ENCODE measurements at places on chromosomes 6 and 20.

GRCh38 chr6:135182071-135183001 is 1.2 kb downstream of the MYB start:
- peak; percentile 10 for DNase-seq

- DNase-seq, result no peak
These were observed 154.2 kb upstream of the MLN start for GRCh38 chr6:33957892-33958525.

DNA sequence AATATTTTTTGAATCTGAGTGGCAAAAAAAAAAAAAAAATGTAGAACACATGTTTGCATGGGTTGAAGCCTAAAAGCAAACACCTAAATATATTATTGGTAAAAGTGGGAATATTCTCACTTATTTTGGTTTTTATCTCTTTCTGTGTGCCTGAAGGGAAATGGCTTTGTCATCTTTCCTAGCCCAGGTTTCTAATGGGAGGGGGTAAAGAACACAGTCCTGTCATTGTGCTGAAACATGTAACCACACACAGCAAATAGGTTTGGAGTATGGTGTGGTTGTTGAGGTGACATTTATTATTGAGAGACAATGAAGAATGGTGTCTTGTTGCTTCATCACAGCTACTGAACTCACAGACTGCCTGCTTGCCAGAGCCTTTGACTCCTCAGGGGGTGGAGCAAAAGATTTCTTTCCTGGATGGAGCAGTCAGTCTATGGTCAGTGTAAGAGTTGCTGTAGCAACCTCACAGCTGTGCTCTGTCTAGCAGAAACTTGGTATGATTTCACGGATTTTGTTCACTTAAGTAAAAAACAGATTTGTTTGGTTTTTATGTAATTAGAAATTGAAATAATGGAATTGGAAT is 70.2 kb downstream of the CEP57L1 start:
- no peak for DNase-seq

DNA sequence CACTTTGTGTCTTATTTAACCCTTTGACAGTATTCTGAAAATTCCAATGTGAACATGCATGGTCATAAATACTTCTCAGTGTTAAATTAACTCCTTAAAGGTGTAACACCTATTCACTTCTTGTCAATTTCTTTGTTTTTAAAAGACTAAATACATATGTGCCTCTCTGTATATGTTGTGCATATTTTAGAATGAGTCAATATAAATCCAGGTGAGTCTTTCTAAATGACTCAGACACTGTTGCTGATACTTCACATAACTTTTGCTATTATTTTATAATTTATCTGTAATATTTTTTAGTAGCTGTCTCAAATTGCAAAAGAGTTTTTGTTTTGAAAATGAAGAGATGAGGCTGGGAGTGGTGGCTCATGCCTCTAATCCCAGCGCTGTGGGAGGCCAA is 36.0 kb downstream of the TIAM2 start:
- DNase-seq, result no peak

GRCh38 chr6:88619951-88620350 is 343.5 kb downstream of the RNGTT start:
- DNase-seq, result no peak

GRCh38 chr6:142943711-142944123 is 1.3 kb downstream of the HIVEP2 start:
- peak; percentile 39 for DNase-seq

GRCh38 chr20:41006126-41006935 is 22.3 kb upstream of the TOP1 start:
- no peak for DNase-seq

DNA sequence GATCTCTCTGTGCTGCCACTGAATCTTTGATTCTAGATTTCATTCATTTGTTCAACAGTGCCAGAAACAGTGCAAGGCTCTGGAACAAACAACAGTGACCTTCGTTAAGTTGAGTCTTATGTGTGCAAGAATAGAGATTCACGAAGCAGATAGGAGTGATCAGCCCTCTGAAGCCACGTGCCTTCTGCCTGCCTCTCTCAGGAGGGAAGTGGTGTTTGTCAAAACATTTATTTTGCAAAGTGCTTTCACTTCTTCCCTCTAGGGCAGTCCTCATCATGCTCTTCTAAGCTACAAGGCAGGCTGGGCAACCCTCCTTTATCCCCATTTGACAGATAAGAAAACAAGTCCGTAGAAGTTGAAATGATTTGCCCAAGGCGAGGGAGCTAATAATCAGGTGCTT is 204.3 kb downstream of the TFAP2C start:
- no peak for DNase-seq

- no peak for DNase-seq
These were observed 354.5 kb downstream of the UTRN start for GRCh38 chr6:144639654-144640053.

DNA sequence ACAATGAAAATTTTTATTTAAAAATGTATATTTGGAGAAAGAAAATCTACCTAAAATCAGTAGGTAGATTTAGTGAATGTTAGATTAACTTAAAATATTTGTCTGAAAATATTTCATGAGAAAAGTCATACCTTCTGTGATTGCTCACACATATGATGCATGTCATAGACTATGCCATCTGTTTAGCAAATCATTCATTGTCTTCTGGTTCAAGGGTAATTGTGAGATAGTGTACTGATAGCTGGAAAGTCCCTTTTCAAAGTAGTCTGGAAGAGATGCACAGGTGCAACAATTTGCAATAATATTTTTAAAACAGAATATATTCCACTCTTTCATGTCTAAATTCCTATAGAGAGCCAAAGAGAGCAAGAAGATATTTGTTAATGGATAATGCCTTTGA is 21.0 kb upstream of the RNF217 start:
- DNase-seq, result no peak

- DNase-seq, result no peak
These were observed 330.9 kb upstream of the CDH4 start for GRCh38 chr20:60921022-60921622.

- DNase-seq, result no peak
These were observed 24.8 kb upstream of the APMAP start for GRCh38 chr20:25017257-25017803.

DNA sequence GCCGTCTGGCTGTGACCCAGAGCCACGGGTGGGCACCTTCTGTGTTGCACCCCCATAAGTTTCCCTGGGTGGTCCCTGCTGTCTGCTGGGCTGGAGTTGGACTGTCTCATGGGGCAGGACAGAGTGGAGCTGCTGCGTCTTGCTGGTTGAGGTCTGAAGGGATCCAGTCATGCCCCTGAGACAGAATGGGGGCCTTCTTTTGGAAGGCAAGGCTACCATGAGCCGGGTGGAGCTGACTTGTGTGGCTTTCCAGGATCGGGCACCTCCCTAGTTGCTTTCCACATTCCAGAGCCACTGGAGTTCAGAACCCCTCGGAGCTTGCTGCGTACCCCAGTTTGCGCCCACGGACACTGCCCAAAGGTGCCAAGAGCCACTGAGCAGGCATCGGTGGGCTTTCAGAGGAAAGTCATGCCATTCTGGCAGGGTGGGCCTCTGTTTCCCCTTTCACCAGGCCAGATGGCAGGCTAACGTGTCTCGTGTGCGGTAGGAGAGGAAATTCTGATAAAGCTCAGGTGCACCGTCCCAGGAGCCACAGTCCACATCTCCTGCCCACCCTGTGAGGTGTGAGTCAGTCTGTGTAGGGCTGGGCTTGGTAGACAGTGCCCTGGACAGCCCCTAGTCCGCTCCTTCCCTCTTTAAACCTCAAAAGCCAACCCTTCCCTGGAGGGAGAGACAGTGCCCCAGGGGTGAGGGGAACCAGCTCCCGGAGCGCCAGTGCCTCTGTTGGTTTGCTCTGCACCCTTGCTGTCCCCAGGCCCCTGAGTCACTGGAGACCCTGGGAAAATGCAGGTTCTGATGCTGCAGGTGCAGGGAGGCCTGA is 125.3 kb downstream of the SYCP2 start:
- DNase-seq, result no peak

DNA sequence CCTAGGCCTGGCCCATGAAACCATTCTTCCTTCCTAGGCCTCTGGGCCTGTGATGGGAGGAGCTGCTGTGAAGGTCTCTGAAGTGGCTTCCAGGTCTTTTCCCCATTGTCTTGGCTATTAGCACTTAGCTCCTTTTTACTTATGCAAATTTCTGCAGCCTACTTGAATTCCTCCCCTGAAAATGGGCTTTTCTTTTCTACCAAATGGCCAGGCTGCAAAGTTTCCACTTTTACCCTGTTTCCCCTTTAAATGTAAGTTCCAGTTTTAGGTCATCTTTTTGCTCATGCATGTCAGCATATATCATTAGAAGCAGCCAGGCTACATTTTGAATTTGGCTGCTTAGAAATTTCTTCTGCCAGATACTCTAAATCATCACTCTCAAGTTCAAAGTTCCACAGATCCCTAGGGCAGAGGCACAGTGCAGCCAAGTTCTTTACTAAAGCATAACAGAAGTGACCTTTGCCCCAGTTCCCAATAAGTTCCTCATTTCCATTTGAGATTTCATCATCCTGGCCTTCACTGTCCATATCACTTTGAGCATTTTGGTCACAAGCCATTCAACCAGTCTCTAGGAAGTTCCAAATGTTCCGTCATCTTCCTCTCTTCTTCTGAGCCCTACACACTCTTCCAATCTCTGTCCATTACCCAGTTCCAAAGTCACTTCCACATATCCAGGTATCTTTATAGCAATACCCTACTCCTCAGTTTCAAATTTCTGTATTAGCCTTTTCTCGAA is 71.9 kb downstream of the TBC1D7 start:
- no peak for DNase-seq

DNA sequence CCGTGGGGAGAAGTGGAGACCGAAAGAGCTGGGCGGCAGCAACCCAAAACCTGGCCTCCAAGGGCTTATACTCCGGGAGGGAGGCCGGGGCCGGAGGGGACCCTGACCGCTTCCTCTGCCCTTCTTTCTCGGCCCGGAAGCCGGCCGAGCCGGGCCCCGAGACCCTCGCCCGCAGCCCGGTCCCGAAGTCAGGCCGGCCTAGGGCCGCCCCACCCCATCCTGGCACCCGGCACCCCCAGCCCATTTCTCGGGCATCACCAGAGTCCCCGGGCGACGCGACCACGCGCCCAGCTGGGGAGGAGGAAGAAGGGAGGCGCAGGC is 572 bp upstream of the ZDHHC14 start:
- no peak for DNase-seq

DNA sequence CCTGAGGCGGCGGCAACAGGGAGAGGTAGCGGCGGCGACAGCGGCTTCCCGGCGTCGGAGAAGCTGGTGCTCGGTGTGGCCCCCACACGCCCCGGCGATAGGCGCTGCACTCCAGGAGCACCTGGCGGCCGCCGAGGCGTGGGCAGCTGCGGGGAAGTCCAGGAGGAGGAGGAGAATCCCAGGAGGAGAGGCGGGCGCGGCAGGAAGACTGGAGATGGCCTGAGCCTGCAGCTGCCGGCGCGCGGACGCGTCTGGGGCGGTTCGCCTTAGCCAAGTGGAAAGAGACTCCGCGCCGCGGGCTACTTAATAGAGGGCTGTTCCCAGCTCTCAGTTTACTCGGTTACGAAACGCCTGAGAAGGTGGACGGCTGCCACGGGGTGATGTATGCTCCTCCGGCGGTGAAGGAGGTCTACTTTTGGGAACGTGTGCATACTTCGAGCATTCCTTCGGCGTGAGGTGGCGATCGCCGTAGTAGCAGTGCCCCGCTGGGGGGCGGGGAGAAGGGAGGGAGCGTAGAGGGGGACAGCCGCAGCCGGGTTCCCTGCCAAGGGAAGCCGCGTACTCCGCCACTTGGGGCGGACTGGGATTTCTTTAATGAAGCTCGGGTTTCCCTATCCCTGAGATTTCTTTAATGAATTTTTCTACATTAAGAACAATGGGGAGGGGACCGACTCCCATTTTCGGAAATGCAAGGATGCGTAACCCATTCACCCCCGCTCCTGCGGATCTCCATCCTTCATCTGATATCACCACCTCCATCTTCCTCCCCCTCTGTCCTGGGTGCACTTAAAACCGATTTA is at the start of gene COL12A1:
TSS of gene COL12A1 (minus strand) at position 278 of the 800 bp plus-strand sequence. CDS start 3,261 bp downstream, outside the sequence.
- DNase-seq, result no peak

DNA sequence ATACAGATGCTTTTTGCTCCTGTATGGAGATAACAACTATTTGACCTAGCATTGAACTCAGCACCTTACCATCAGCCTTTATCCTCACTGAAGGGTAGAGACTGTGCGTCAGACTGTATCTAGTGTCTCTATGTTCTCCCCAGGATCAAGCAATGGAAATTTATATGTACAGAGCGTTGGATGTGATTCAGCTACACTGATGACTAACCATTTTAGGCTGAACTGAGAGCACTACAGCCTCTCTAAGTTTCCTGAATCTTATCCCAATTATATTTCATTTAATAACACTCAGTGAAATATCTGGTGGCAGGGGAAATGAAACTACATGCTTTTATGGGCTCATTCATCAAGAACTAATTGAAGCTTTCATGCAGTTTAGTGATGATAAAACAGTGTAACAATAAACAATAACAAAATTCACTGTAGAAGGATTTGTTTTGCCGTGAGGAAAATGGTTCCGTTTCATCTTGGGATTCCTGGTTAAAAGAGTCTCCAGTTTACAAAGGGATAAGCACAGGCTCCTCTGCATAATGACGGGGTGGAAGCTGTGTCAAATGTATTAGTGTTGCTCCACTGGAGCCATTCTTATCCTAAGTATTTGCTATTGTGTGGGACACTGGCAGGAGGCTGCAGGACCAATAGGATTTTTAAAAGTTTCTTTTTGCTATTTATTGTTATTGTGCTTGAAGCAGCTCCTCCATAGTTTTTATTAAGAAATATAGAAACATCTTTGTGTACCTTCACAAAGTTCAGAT is 567.6 kb upstream of the MMS22L start:
- no peak for DNase-seq

DNA sequence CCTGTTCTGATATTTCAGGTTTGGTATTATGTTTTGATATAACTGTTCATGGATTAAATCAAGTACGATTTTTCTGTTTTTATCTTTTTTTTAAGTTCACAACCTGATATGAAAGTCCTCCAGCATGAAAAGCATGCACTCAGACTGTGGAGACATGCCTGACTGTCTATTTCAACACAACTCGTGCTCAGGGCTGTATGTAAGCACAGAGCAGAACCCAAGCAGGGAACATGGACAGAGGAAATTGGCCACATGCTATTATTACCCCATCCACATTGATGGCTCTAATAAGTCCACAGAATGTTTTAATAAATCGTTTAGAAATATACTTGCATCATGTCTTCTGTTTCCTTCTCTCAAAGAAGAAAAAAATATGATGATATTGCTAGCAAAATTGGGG is 730.4 kb downstream of the C6orf118 start:
- DNase-seq, result no peak

GRCh38 chr6:131067521-131067920 is 4.5 kb upstream of the EPB41L2 start:
- no peak for DNase-seq

DNA sequence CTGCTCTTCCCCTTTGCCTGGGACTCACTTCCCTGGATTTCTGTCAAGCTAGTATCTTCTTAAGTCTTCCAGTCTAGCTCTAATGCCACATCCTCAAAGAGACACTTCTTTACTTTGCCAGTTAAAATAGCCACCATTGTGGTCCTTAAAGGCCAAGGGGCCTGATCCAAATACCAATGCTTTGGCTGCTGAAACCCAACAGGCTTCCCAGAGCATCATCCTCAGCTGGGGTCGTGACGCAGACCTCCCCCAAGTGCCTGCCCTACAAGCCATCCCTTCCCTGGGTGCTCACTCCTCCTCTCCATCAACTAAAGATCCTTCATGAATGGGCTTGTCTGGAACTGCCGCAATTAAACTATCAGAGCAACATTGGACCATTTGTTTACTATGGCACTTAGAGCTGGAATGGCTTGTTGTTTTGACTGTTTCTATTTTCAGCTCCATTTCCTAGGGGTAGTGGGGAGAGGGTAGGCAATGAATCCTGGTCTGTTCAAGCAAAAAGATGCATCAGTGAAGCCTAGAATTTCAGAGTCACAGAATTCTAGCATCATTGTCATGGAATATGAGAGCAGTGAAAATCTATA is 79.6 kb upstream of the SIRPA start:
- DNase-seq, result no peak

- no peak for DNase-seq
These were observed 45.5 kb downstream of the SGK1 start for GRCh38 chr6:134272374-134272773.

- DNase-seq, result no peak
These were observed 822.7 kb downstream of the GRIK2 start for GRCh38 chr6:102216232-102216631.

All from activated effector memory CD4-positive, alpha-beta T cell treated with Interleukin-2 at 50 U/mL for 16 hours (primary cell).